ENCODE measurements at places on chromosomes 4 and X.

GRCh38 chr4:157978680-157979361 lies 194.0 kb downstream of the GASK1B start:
- no peak for DNase-seq

- no peak for DNase-seq
These were observed 1.9 kb downstream of the POU4F2 start for GRCh38 chr4:146640465-146641061.

DNA sequence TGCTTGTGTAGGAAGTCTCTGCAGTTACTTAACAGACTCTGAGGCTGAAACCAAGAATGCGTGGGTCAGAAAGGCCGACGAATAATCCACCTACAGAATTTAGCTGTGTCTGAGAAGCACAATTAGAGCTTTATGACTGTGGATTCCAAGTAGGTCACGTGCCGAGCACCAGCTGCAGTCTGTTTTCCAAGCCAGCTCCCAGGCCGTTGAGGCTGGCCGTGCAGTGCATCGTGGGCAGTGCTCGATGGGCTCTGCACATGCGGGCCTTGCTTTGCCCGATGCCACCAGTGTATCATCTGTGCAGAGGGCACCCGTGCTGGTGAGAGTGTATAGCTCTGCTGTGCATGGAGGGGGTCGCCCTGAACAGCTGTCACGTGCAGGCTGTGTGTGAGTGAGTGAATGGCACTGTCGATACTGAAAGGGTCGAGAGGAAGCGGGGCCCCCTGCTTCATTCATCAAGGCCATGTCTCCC lies 67.5 kb upstream of the CLDN34 start:
- no peak for DNase-seq

GRCh38 chr4:68352791-68353190 lies 2.9 kb upstream of the YTHDC1 start:
- DNase-seq: no peak

DNA sequence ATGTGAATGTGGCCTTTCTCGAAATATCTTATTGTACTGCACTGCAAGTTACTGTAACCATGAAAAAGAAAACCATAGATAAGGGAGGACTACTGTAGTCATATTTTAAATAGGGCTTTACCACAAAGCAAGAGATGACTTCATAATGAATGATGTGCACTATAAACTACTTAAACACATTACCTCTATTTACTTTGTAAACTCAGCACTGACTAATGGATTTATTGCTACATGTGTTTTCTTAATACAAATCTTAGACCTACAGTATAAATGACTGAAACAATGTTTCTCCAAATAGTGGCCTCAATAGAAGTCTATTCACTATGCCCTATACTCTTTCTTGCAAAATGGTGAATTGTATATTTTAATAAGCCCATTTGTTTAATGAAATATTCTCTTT lies 61.1 kb downstream of the HDX start:
- no peak for DNase-seq

- DNase-seq: no peak
These were observed 313.9 kb downstream of the ASMT start for GRCh38 chrX:1928805-1929204.

- no peak for DNase-seq
These were observed 221.7 kb downstream of the APBB2 start for GRCh38 chr4:40992472-40993295.

- DNase-seq: no peak
These were observed 77.4 kb downstream of the TBL1X start for GRCh38 chrX:9542106-9542760.

DNA sequence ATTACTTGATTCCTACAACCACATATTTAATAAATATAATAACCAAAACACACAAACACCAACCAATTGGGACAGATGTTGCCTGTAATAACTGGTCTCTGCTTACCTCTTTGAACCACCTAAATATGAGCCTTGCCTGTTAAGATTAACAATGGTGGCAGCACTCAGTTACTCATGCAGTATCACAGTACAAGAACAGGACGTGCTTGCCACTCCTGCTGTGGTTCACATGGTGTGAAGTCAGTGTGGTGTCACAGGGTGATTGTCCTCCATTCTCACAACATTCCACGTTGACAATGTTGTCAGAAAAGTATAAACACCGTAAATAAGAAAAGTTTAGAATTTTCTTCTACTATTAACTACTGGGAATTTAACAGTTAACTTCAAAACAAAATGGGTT lies 365.0 kb downstream of the PPP3CA start:
- DNase-seq: no peak

GRCh38 chrX:18676470-18676869 lies 4.6 kb upstream of the RS1 start:
- DNase-seq: no peak

GRCh38 chr4:792626-793092 lies 33.3 kb downstream of the CPLX1 start:
- DNase-seq: no peak

DNA sequence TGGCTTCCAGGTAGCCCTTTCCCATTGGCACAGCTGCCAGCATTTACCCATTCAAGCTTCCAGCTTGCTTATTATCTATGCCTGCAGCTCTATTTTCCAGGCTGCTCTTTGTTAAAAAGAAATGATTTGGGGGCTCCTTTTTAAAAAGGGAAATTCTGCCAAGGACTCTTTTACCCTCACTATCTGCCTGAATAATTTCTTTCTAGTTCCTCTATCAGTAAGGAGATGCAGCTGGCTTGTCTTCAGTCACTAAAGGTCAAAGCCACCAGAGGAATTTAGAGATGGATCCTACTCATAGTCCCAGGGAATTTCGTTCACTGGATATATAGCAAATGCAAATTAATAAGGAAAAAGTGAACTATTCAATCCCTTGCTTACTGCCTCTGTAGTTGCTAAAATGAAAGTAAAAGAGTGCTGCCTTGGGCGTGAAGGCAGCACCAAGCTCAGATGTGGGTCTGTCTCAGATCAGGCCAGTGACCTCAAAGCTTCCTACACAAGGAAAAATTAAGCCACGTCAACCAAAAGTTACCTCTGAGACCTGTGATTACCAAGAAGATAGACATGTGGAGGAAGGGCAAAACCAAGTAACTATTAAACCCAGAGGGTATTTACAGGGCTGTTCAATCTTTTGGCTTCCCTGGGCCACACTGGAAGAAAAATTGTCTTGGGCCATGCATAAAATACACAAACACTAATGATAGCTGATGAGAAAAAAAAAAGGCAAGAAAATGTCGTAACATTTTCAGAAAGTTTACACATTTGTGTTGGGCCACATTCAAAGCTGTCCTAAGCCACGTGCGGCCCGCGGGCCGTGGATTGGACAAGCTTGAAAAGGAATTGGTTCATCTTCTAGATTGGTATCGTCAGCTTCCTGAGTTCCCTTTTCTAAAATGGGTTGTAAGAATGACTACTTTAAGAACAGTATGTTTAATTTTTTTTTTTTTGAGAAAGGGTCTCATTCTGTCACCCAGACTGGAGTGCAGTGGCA lies 5.3 kb downstream of the ARSF start:
- no peak for DNase-seq

GRCh38 chrX:132665676-132666075 lies 176.8 kb upstream of the MBNL3 start:
- DNase-seq: no peak

- DNase-seq: no peak
These were observed 2.7 kb upstream of the PF4V1 start for GRCh38 chr4:73850261-73850970.

- DNase-seq: no peak
These were observed 6.1 kb upstream of the SH3BP2 start for GRCh38 chr4:2786794-2787229.

DNA sequence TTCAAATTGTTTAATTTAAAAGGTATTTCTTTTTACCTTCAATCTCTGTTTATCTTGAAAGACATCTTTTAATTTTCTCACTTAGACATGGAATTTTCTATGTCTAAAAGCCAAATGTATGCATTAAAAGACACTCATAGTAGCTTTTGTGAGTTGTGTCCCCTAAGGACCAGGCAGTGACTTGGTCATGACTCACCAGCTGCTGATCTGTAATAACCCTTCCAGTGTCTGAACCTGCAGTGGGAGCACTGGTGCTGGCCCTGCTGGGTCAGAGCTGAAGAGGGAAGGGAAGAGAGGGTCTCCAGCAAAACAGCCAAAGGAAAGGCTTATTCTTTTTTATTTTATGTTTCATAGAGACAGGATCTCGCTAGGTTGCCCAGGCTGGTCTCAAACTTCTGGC lies 31.1 kb upstream of the SH3D19 start:
- no peak for DNase-seq

- DNase-seq: no peak
These were observed 2.6 kb downstream of the DCLK2 start for GRCh38 chr4:150080875-150081274.

DNA sequence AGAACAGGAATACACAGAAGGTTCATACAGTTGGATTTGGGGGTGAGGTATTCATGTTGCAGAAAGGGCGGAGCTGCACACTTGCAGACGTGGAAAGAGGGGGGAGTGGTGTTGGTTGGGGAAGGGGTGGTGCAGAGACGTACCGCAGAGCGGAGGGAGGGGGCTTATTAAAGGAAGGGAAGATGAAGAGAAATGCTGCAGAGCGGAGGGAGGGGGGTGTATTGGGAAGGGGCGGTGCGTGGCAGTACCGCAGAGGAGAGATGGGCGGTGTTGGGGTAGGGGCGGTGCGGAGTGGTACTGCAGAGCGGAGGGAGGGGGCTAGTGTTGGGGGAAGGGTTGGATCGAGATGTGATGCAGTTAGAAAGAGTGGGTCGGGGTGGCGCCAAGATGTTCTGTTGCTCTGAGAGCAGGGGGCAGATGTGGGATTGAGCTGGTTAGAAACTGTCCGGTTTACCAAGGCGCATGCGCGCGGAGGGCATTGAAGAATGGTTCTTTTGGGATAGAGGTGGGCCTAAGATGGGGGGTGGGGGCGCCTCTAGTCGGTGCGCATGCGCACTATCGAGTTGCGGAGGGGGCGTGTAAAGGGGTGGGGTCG lies 900 bp downstream of the TRO start:
- DNase-seq: peak; percentile 21

- no peak for DNase-seq
These were observed 96.7 kb downstream of the NAF1 start for GRCh38 chr4:163070023-163070422.

GRCh38 chr4:76965866-76966579 lies 16.5 kb downstream of the SEPTIN11 start:
- no peak for DNase-seq

DNA sequence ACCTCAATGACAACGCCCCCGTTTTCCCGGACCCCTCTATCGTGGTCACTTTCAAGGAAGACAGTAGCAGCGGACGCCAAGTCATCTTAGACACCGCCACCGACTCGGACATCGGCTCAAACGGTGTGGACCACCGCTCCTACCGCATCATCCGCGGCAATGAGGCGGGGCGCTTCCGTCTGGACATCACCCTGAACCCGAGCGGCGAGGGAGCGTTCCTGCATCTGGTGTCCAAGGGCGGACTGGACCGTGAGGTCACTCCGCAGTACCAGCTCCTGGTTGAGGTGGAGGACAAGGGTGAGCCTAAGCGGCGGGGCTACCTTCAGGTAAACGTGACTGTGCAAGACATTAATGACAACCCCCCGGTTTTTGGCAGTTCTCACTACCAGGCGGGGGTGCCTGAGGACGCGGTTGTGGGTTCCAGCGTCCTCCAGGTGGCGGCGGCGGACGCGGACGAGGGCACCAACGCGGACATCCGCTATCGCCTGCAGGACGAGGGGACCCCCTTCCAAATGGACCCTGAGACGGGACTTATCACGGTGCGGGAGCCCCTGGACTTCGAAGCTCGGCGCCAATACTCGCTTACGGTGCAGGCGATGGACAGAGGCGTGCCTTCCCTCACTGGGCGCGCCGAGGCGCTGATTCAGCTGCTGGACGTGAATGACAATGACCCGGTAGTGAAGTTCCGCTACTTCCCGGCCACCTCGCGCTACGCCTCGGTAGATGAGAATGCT lies 2.2 kb downstream of the FAT4 start:
- no peak for DNase-seq

- no peak for DNase-seq
These were observed 221.6 kb upstream of the FTHL17 start for GRCh38 chrX:31293409-31293808.

DNA sequence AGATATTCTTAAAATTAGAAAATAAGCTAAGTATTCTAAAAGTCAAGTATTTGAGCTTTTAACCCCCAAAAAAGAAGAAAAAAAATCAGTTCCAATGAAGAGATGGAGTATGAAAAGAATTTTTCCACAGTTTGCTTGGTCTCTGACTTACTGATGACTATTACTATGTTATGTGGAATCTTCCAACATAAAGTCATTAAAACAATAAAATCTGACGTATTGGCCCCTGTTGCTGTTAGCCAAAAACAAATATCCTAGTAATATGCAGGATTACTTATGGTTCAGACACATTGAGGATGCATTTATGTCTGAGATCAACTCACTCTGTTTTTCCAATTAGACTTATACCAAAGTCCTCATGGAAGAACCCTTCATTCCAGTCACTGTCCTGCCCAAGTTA lies 517.2 kb upstream of the ADGRL3 start:
- DNase-seq: no peak

DNA sequence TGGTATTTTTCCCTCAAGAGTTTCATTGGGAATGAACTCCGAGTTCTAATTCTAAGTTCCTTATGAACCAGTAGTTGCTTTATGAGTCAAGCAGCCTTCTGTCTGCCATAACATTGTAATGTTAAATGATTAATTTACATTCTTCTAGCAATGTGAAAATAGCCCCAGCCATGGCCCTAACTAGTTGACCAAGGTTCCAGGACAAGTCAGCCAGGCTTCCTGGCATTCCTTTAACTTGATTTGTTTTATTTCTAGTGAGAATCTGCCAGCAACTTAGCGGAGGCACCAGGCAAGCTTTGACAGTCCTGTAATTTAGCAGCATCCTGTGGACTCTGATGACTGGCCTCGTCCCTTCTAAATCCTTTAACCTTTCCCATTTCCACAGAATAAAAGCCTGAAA lies 69.0 kb downstream of the GLRA2 start:
- DNase-seq: no peak

DNA sequence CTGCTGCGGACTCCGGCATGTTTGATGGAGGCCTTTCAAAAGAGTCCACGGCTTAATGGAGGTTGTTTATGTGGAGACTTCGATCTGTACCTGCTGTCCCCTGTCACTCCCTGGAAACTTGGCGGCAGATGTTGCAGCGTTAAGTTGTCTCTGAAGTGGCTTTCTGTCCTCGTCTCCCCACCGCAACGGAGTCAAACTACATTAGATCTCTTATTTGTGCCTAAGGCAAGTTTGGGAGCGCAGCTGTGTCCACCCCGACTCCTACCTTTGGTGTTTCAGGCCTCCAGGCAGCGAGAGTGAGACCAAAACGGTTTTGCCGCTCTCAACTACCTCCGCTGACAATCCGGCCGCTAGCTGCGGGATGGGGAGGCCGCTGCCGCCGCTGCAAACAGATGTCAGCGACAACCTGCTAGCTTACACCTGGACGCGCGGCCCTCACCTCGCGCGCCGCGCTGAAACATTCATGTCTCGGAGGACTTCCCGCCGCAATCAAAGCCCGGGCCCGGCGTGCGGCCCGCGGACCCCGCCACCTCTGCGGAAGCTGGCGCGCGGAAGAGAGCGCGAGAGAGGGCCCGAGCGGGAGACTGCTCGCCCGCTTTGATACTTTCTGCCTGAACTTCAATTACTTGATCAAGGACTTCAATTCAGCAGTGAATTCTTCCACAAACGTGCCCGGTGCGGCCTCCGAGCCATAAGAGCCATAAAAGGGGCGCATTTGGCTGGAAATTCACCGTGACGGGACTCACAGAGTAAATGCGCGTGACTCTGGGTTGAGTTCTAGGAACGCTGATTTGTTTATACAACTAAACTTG lies 108.4 kb downstream of the ANTXR2 start:
- DNase-seq: no peak

- DNase-seq: peak; percentile 4
These were observed 88.4 kb downstream of the FRMPD3 start for GRCh38 chrX:107537815-107538214.

All from T-helper 9 cell (primary cell).